ENCODE measurements at places on chromosomes 5 and 9.

DNA sequence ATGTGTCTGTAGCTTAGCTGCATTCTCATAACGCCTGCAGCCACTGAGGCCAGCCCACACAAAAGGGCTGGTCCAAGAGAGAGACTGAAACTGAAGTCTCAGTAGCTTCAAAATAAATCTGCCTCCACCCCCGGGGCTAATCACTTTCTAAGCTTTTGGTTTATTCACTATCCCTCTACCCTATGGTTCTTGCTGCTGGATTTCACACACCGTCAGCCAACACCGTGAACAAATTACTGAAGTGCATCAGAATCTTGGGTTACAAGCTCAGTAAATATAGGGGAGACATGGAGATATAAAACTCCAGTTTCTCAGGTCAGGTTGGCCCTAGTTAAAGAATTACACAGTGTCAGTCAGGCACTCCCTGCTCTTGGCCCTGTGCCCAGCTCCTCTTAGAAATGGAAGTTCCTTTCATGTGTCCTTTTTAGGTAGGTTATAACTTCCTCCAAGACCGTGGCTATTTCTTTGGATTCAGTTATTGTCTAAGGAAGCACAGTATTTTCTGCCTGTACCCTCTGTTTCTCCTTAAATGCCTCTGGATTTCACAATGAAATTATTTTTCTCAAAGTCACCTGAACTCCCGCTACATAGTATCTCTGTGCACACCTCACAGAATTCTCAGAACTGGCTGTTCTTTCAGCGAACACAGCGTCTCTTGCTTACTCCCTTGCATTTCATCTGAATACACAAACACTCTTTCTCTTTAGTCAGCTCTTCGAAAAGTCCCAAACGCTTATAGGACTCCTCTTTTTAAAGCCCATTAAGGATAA is 112.5 kb downstream of the FAM174A start:
- DNase-seq, result no peak

DNA sequence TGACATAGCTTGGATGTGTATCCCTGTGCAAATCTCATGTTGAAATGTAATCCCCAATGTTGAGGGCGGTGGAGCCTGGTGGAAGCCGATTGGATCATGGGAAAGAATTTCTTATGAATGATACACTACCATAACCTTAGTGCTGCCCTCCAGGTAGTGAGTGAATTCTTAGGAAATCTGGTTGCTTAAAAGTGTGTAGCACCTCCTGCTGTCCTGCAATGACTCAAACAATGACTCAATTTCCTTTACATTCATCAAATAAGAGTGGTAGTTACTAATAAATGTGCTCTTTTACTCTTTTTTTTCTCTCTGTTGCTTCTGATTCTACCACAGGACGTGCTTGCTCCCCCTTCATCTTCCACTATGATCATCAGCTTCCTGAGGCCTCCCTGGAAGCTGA is 1696.0 kb upstream of the CDH9 start:
- DNase-seq, result no peak

- no peak for DNase-seq
Measured at GRCh38 chr5:176629853-176630680, at the start of the genes EIF4E1B and SNCB. TSS of gene EIF4E1B (plus strand) at chr5:176630675. CDS start at chr5:176642788, 12,113 bp downstream. TSS of gene SNCB (minus strand) at chr5:176630534. CDS start at chr5:176629654, 880 bp downstream.

DNA sequence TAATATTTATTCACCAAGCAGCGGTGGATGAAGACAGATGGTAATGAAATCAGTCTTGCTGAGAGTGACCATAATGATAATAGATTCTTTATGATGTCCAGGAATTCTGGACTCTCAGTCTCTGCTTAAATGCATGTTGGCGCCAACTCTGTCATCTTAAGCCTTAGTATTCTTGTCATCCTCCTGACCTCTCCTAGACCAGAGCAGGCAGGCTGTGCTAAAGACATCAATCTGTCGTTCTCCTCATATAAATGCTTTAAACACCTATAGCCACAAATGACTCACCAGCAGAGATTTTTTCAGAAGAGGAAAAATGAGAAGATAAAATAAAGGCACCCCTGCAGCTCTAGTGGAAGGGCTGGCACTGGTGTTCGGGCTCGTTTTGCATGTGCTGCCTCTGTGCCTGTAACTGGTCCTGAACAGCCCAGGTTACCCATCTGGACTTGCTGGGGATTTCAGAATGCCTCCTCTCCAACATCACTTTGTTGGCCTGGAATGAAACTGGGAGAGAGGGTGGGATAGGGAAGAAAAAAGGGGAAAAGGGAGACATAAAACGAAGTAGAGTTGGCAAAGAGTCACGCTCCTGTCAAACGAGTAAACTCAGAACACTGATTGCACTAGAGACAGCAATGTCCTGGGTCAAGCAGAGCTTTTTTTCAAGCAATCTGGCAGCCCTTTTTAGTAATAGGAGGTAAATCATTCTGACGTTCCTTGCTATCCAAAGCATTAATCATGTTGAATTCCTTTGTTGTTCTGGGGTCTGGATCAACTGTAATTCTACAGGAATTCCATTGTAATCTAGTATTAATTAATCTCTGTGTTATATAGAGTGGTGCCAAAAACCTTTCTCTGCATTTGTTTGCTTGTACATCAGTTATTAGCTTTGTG is 195.5 kb upstream of the CLINT1 start:
- no peak for DNase-seq

GRCh38 chr9:109600142-109600541 is 102.0 kb upstream of the PTPN3 start:
- no peak for DNase-seq

DNA sequence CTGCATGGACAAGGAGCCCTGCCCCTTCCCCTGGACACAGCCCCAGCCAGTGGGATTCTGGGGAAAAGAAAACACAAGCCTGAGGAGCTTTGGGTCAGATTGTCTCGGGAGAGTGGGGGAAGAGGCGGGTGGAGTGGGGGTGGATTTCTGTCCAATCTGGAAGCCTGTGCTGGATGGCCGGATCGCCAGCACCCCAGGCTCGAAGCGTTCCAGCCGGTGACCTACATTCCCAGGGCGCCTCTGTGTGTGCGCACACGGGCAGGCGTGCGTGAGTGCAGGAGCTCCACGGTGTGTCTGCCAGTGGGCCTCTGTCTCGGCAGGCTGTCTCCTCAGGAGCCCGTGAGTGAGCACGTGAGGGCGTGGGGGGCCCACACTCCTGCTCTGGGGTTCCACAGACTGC is 74.3 kb upstream of the DAB2IP start:
- no peak for DNase-seq

- no peak for DNase-seq
Measured at GRCh38 chr9:125694478-125694877, 12.5 kb downstream of the MAPKAP1 start.

DNA sequence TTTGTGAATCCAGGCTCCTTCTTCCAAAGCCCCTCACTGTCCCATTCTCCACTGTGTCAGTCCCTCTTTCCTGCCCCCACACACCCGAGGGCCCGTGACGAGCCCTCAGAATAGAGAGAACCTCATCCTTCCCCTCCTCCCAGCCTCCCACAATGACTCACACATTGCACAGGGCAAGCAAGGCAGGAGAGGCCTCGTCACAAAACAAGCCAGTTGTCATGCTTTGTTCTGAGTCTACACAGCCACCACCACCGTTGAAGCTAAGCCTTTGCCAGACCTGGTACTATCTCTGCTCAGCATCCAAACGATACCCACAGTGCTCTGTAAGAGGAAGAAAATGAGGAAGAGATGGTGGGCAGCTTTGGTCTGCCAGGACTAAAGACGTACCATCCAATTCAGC is 142.2 kb upstream of the ZNF366 start:
- DNase-seq, result no peak

DNA sequence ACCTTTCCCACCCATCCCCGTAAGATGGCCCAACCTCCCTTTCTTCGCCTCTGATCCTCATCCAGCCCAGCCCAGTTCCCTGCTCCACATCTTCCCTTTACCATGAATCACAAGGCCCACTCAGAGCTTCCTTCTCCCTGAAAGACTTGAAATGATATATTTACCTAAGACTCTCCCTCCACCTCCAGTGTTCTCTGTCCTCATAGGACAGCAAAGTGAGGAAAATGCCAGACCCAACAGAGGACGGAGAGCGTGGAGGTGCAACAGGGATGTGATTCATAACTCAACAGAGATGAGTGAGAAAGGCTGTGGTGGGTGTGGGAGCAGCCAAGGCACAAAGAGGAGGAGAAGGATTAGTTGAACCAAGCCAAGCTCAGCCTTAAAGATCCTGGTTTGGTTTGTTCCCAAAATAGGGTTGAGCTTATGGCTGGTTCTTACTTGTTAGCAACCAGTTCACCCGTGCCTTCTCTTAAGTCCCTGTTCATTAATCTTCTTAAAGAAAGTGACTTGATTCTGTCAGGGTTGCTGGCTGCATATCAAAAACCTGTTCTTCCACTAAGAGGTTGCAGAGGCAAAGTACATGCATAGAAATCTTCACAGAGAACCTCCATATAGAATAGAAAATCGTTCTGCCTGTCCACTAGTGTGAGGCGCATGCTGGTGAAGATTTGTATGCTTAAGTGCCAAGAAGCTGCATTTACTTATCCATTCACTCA is 183.2 kb downstream of the ACTL7B start:
- no peak for DNase-seq

DNA sequence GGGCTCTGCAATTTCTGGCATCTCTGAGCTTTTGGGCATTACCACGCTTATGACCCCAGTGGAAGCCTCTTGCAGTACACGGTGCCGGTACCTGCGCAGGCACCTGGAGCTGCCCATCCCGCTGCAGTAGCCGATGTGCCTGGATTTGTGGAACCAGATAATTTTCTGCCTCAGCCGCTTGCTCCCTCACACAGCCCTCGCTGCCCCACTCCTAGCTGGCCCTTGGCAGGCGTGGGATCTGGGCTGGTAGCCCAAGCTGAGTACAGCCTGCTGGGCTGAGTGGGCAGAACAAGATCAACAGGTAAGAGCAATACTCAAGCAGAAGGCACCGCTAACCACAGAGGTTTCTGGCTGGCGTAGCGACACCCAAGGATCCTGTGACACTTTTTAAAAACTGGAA is 1808.8 kb upstream of the ACO1 start:
- no peak for DNase-seq

- no peak for DNase-seq
Measured at GRCh38 chr9:84266087-84266561, 74.4 kb downstream of the SLC28A3 start.

DNA sequence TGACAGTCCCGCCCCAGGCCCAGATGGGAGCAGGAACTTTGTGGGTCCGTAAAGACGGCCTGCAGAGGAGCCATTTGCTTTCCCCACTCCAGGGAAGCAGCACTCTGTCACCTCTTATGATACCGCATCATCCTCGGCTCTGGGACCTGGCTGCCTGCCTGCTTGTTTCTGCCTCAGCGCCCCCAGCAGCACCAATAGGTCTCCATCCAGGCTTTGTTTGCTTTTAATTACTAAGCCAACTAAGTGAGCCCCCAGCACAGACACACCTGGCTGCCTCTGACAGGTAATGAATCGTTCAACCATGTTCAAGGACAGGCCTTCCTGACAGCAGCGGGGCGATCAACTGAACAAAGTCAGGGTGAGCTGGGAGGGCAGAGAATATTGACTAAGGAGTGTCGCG is 141.4 kb downstream of the C5orf15 start:
- no peak for DNase-seq

GRCh38 chr9:121537283-121537682 is 37.6 kb upstream of the GGTA1 start:
- no peak for DNase-seq

DNA sequence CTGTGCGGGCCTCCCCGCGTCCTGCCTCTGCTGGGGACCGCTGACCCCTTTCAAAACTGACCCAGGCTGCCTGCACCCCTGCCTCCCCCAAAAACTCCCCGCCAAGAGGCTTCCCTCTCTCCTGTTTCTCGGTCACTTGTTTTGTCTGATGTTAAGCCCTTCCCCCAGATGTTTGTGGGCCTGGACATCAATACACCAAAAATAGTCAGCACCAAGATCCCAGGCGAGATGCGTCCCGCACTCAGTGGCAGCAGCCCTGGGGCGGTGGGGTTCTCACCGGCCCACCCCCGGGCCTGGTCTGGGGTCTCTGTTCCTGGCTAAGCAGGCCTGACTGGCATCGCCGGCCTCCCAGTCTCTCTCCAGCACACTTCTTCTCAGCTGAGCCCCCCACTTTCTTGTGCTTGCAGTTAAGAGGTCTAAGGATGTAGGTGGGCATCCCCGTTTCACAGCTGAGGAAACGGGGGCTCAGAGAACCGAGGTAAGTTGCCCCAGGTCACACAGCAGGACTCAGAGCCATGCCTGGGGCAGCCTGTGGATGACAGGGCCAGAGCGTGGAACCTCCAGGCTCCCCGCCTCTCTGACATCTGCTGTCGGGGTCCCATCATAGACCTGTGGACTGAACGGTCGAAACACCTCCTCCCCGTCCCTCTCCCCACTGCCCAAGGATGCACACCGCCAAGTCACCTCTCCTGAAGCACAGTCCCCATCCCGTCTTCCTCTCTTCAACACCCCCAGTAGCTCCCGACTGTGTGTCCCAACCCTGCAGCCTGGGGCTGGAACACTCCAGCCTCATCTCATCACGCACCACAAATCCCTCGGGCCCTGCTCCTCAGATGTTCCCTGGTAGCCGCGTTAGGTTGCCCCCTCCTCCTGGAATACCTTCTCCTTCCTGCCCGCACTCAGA is 16.8 kb downstream of the FIBCD1 start:
- no peak for DNase-seq

DNA sequence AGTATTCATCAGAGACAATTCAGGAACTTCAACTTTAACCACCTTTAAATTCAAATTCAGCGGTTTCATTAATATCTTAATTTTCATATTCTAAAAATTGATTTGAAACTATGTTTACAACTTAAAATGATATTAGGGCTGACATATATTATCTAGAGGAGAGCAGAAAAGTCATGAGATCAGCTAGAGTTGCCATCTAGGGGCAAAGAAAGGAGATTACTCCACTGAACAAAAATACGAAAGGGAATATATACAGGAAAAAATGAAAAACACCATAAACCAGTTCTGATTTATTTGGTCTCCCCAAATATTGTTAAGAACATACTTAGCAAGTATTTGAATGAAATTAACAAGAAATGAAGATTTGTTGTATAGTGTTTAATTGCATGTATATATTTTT is 946.3 kb downstream of the DTWD2 start:
- DNase-seq, result no peak

GRCh38 chr9:107637421-107638420 is 148.2 kb upstream of the KLF4 start:
- DNase-seq, result no peak

DNA sequence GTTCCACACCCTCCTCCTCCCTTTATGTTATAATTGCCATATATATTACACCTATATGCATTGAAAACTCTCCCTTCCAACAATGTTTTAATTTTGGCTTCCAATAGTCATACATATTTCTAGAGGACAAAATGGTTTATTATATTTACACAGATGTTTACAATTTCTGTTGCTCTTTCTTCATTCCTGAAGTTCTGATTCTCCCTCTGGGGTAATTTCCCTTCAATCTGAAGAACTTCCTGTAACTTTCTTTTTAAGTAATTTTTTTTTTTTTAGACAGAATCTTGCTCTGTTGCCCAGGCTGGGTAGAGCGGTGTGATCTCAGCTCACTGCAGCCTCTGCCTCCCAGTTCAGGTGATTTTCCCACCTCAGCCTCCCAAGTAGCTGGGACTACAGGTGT is 173.0 kb upstream of the MAP1B start:
- no peak for DNase-seq

GRCh38 chr5:38650946-38651345 is 94.5 kb upstream of the LIFR start:
- DNase-seq, result no peak

DNA sequence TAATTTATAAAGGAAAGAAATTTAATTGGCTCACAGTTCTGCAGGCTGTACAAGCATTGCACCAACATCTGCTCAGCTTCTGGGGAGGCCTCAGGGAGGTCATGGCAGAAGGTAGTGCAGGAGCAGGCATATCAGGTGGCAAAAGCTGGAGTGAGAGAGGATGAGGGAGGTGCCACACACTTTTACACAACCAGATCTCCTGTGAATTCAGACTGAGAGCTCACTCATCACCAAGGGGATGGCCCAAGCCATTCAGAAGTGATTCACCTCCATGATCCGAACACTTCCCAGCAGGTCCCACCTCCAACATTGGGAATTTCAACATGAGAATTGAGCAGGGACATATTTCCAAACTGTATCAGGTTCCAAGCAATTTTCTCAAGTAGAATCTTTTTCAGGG is 84.7 kb upstream of the BRINP1 start:
- DNase-seq, result no peak

All from activated CD4-positive, alpha-beta T cell treated with anti-CD3 and anti-CD28 coated beads, Interleukin-2, amount 50 U/mL, for 24 hours (primary cell).